ENCODE measurements at places on chromosomes 6 and 20.

DNA sequence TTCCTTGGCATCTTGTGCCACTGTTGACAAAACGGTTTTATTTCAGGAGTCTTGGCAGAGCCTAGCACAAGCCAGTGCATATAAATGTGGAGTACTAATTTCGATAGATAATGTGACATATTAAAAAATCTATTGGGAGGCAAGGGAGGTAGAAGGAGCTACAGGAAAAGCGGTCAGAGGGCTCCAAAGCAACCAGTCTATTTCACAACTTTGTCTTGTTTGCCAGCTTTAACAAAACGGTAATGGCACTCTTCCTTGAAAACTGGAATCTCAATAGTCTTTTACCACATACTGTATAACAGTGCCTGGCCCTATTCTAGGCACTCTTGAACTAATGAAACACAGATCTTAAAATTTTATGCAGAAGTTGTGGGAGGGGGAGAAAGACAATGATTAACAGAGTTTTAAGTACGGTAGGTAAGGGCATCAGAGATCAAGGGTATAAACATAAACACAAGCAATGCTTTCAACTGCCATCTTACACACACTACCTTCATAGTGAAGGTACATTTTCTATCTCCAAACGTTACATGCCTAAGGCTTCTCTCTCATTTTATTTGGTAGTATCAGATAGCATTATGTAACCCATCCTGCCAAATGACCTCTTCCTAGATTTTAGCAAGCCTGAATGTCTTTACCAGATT lies 33.5 kb upstream of the SYNCRIP start:
- DNase-seq, result no peak

- DNase-seq, result peak; percentile 26
Observed at GRCh38 chr6:75524322-75524972, 30.8 kb upstream of the FILIP1 start.

DNA sequence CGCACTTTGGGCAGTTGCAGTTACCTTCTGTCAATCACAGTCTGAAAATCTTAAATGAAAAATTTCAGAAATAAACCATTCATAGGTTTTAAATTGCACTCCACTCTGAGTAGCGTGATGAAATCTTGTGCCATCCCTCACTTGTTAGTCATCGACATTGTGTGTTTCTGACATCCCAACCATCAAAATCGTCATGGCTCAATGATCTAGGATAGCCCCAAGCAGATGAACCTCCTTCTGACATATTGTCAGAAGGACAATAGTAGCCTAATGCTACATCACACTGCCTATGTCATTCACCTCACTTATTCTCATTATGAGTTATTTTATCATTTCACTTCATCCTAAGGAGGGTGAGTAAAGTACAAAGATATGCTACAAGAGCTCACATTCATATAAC lies 284.8 kb downstream of the PTPRK start:
- DNase-seq, result no peak

GRCh38 chr20:44597930-44598329 lies 15.6 kb downstream of the PKIG start:
- no peak for DNase-seq

DNA sequence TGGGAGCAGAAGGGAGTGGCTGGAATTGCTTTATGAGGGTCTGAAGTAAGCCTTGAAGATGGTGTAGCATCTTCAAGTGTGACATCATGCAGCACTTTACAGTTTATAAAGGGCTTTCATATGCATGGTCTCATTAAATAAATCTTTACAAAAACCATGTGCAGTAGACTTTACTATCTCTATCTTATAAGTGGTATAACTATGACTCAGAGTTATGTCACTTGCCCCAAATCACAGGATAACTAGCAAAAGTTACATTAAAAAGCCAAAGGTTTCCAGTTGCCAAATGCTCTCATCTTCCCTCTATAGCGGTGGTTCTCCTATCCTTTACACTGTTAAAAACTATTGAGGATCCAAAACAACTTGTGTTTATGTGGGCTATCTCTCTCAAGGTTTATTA lies 687.7 kb upstream of the MARCKS start:
- no peak for DNase-seq

GRCh38 chr6:158418501-158418900 lies 106.2 kb downstream of the TULP4 start:
- no peak for DNase-seq

GRCh38 chr6:110492584-110492983 lies 16.2 kb upstream of the SLC22A16 start:
- no peak for DNase-seq

- no peak for DNase-seq
Observed at GRCh38 chr20:33551778-33552177, 61.9 kb downstream of the CBFA2T2 start.

- DNase-seq, result peak; percentile 80
Observed at GRCh38 chr6:169831450-169832246, 80.2 kb downstream of the ERMARD start.

DNA sequence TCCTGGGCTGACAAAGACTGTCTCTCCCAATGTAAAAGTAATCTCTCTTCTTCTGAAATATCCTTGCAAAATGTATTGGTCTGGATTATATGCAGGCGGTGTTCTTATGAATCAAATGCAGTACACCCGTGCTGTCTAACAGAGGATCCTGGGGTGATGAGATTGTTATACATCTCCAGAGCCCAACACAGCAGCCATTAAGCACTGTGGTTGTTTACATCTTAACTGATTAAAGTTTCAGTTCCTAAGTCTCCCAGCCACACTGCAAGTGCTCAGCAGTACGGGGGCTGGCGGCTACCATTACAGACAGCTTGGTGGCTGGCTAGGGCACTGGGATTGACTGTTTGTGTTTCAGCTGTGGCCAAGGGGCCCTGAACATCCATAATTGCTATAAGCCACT lies 7.0 kb downstream of the UNC93A start:
- DNase-seq, result no peak

- no peak for DNase-seq
Observed at GRCh38 chr6:104928141-104928540, 28.8 kb upstream of the LIN28B start.

GRCh38 chr20:40481743-40482458 lies 207.1 kb downstream of the MAFB start:
- no peak for DNase-seq

- DNase-seq, result no peak
Observed at GRCh38 chr6:119890470-119890869, 540.9 kb upstream of the MAN1A1 start.

DNA sequence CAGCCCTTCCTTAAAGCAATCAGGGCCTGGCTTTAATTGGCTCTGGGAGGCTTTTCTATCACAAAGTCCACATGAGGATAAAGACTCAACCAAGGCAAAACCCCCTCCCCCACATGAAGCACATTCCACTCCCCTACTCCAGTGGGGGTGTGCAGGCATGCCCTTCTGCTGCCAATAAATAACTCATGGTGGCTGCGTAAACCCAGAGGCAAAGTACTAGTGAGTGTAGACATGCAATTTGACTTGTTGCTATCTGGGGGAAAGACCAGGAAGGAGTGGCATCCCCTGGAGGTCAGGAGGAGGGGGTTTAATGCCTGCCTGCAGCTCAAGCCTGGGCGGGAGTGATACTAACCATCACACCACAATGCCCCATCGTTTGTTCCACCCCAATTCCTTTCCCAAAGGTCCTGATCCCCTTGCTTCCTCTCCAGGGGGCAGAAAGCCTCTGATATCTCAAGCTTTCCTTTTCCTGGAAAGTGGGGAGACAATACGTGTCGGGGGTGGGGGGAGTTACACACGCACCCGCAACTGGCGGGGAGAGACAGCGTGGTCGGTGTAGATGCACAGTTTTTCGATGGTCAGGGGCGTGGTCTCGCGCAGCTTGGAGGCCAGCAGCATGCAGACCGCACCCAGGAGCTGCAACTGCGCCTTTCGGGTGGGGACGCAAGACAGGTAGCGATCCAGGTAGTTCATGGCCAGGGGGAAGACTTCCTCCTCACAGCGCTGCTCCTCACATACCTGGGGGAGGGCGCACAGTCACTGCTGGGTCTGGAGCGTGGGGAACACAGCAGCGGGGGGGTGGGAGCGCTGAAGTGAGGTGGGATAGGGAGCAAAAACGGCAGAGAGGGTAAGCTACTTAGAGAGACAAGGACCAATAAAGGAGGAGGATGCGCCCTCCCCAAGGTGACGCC lies 1.5 kb downstream of the CCND3 start:
- DNase-seq, result peak; percentile 53

DNA sequence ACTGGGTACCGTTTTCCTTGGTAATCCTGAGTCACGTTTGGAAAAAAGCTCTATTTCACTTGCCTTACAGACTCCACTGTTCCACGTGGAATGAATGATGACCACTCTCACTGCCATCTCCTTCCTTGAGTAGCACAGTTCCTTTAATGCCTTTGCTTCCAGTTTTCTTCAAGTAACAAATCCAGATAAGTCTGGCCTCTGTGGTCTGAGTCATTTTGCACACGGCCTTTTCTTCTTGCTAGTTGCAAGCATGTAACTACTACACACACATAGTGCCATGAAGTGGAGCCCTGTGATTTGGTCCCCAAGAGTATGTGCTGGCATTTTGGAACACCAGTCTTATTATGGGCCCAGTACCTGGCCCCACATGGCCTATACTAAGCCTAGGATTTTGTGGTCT lies 182.8 kb downstream of the SASH1 start:
- DNase-seq, result no peak

- no peak for DNase-seq
Observed at GRCh38 chr20:56987986-56988385, 278.5 kb downstream of the BMP7 start.

- no peak for DNase-seq
Observed at GRCh38 chr20:47204008-47204849, 152.3 kb downstream of the ZMYND8 start.

GRCh38 chr20:961768-962167 lies 40.3 kb downstream of the RSPO4 start:
- no peak for DNase-seq

- no peak for DNase-seq
Observed at GRCh38 chr20:11912013-11912658, 5.6 kb upstream of the BTBD3 start.

GRCh38 chr6:3023663-3024483 lies 24.2 kb downstream of the NQO2 start:
- peak; percentile 86 for DNase-seq

GRCh38 chr6:53915026-53915691 lies 120.4 kb downstream of the LRRC1 start:
- no peak for DNase-seq

DNA sequence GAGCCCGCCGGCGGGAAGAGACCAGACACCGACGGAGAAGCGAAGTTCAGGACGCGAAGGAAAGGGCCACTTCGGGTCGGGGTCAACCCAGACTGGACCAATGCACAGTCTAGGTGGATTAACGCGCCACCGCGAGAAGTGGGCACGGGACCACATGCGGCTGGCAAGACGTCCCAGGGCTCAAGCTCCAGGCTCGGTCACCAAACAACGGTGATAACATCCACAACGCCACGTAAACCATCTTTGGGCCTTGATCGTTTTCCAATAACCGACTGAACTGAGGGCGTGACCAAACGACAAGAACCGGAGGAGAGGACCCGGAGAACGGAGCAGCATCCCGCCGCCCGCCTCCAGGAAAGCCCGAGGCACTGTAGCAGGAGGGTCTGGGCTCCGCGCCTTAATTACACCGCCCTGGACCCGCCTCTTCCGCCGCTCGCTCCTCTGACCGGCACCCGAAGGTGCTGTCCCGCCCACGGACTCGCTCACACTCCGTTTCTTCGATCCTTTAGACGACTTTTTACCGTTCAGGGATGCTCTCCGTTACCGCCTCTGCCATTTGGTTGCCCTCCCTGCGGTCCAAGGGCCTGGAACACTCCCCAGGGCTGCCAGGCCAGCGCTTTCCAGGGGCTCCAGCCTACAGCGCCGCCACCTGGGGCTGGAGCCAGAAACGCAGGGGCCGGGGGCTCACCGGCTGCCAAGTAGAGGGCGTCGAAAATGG lies 44.1 kb downstream of the DPPA5 start:
- peak; percentile 88 for DNase-seq

GRCh38 chr6:16578695-16579285 lies 182.5 kb downstream of the ATXN1 start:
- no peak for DNase-seq

DNA sequence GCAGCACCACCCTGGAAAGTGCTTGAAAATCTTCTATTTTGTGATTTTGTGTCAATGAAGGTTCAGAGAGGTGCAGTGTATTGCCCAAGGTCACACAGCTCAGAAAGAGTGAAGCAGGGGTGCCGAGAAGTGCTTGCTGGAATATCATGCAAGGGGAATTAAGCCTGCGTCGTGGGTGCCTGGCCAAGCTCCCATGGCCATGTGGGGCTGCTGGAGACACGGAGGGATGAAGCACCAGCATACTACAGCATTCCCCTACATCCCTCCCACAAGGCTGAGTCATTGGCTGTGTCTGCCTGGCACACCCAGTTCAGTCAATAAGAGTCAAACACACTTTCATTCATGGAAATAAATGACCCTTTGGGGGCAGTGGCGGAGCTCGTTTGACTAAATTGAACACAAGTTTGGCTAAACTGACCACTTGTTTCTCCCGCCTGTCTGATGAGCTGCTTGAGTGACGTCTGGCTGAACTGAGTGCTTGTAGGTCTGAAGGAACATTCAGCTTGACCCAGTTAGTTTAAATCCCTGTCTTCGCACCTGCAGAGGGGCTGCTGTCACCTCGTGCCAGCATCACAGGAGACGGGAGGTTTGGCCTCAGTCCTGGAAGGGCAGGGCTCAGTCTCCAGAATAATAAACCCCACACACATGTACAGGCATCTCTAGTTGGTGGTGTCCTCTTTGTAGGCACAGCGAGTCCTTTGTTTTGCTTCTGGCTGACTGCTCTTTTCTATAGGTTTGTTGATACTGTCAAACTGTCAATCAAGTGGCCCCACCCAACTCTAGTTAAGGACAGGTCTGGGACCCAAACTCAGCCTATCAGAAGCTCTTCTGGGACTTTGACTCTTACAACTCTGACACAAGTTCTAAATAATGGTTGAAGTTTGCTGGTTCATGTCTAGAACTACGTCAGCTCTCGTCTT lies 8.4 kb upstream of the TGM2 start:
- no peak for DNase-seq

- no peak for DNase-seq
Observed at GRCh38 chr20:63404129-63405085, 43.3 kb upstream of the CHRNA4 start.

DNA sequence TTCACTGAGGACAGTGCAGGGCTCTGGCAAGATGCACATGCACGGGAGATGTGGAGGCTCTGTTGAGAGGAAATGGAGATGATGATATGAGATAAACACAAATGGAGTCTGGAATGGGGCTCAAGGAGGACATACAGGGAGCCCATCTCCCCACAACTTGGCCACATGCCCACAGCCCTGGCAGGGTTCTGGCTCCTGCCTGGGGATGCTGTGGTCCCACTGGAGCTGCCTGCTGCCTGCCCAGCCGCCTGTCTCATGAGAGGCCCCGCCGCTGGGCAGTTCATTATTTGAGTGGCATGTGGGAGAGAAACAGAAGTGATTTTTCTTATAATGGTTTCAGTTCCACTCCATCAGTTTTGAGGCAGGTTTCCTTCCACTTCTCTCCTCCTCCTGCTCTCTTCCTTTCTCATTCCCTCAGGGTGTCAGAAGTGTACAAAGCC lies 133.6 kb upstream of the TRAF3IP2 start:
- no peak for DNase-seq

GRCh38 chr6:135438907-135439535 lies 58.5 kb downstream of the AHI1 start:
- DNase-seq, result no peak

- no peak for DNase-seq
Observed at GRCh38 chr6:92231171-92231701, 1188.1 kb downstream of the EPHA7 start.

Data from right hindlimb (tissue), 1 donor.